CD4-positive, alpha-beta T cell treated with Interferon alpha-2 for 1 hour (primary cell): ENCODE measurements at places on chromosomes 2 and 18.
A peak's percentile ranks its signal among the peaks of the same experiment; 100 is the strongest.

DNA sequence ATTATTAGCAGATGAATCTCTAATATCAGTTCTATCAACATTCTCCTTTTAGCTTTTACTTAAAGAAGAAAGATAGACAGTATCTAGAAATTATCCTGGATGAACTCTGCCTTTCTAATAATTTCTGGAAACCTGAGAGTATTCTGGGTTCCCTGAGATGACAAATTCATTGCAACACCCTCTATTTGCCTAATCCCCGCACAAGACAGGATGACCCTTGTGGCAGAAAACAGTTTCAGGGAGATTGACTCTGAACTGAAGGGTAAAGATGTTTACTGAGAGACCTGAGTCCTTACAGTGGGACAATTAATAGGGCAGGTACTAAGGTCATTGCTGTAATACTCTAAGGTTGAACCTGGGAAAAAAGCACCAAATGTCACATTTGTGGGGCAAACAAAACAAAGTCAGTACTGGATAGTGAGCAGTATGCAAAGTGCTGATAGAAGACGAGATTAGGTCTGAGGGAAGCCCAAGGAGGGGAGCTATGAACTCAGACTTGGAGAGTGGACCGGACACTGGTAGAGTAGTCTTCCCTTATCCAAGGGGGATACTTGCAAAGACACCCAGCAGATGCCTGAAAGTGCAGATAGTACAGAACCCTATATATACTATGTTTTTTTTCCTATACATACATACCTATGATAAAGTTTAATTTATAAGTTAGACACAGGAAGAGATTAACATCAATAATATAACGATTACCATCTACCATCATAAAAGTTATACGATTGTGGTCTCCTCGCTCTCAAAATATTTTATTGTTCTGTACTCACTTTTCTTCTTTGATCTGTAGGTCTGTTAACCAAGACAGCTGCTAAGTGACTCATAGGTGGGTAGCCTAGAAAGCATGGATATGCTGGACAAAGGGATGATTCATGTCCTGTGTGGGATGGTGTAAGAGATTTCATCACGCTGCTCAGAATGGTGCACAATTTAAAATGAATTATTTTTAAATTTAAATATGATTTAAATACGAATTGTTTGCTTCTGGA, 148.3 kb upstream of the KLHL14 start:
- no peak for DNase-seq

- no peak for DNase-seq
Observed at GRCh38 chr2:233056961-233057605, 3.1 kb upstream of the INPP5D start.

DNA sequence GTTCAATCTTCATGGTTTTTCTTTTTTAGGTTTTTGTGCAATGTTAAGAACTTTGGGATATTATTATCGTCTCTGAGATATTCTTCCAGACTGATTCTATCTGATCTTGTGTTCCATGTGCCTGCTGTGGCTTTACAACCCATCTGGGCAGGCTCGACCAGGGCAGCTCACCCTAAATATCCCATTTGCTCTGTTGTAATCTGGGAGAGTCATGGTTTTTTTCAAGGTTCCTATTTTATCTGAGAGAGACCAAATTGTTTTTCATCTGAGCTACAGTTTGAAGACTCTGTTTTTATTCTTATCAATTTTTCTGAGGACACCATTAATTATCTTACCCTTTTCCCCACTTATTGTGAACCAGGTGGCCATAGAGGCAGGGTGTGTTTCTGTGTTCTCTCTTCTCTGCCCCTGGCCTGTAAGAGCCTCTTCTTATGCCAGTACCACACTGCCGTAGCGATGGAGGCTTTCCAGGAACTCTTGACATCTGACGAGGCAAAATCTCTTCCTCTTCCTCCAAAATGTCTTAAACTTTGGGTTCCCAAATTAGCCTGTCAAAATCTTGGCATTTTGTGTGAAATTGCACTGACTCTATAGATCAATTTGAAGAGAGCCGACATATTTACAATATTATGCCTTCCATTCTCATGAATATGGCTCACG, 3.1 kb downstream of the SP140L start:
- DNase-seq: no peak

GRCh38 chr2:28471701-28472236, 24.1 kb upstream of the PLB1 start:
- DNase-seq: no peak

DNA sequence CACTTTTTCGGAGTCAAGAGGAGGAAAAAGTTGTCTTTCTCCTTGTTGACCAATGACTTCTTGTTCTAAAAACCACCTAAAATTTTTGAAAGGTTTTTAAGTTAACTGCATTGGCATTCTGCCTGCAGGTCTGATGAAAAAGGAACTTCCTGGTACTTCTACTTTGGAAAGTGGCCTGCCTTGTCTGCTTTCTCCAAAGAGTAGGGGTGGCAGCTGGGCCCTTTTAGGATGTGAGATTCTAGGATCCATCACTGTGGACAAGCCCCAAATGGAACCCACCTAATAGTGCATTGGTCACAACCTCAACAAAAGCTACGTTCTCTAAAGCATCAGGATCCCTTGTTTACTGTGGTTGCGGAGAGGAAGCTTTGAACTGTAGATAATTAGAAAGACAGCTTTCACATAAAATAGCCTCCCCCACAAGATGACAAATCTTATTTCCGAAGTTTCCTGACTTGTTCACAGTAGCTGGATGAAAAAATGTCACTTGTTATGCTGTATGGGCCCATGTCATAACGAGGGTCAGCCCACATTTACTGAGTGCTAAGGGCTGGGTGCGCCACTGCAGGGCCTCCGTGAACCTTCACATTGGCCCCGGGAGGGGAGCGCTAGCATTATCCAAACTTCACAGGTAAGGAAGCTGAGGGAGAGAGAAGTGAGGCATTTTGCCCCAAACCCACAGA, 17.4 kb downstream of the ASPRV1 start:
- DNase-seq: no peak

- DNase-seq: no peak
Observed at GRCh38 chr2:187302116-187302515, 145.9 kb downstream of the CALCRL start.

DNA sequence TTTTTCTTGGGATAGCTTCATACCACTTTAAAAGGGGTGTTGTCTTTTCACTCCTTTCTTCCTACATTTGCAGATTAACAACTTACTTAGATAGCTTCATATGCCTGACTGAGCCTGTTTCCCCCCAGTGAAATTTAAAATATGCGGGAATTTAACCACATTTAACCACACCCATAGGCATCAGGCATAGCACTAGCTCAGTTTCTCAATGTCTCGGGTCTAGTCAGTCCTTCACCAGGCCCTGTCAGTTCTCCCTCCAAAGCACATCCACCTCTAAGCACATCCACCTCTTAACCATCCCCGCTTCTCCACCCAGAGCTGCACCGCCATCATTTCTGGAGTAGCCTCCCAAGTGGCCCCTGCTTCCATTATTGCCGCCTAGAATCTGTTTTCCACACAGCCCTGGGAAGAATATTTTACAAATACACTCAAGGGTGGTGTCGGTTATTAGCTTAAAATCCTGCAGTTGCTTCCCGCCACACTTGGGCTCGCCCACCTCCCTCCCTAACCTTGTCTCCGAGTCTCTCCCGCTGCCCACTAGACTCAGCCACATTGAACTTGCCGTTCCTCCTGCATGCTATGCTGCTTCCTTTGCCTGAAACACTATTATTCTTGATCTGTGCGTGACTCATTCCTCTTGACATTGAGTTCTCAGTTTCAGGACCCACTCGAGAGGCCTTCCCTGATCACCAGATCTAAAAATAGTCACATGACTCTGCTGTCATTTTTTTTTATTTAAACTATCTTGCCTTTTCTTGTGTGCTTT, 68.3 kb downstream of the SPTBN1 start:
- DNase-seq: peak; percentile 2

DNA sequence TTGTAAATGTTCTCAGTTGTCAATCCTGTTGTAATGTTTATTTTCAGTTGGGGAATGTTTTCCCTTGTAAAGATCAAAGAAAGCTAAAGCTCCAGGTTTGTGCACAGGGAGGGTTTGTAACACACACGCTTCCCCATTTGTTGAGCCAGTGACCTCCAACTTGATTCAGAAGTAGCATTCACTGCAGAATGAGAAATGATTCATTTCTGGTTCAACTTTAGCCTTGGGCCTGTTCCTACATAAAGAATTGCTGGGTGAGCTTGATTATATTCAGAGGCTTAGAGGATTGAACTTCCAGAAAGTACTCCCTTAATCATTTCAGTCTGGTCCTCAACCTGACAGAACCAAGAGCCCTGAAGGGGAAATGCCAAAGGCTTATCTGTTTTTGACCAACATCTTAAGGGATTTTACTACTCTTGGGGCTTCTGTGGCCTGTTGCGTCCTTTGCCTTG, 70.6 kb upstream of the CAVIN2 start:
- no peak for DNase-seq

DNA sequence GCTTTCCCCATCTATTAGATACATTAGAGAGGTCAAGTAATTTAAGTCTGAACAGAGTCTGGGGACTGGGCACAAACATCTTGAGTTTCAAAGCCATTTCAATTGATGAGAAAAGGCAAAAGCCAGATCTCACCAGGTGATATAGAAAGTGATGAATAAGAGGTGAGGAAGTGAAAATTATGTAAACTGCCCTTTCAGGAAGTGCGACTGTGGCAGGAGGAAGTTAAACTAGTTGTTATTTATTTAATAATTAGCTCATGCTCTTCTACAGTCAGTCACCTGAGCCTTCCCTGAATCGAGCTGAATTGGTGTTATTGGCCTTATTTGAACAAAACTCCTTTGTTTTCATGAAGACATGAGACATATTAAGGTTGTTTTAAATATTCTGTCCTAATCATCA, 115.1 kb downstream of the CDH20 start:
- DNase-seq: no peak

GRCh38 chr2:10536569-10537133, 88.5 kb upstream of the ODC1 start:
- DNase-seq: no peak

- no peak for DNase-seq
Observed at GRCh38 chr2:24830786-24831185, 37.6 kb downstream of the CENPO start.

DNA sequence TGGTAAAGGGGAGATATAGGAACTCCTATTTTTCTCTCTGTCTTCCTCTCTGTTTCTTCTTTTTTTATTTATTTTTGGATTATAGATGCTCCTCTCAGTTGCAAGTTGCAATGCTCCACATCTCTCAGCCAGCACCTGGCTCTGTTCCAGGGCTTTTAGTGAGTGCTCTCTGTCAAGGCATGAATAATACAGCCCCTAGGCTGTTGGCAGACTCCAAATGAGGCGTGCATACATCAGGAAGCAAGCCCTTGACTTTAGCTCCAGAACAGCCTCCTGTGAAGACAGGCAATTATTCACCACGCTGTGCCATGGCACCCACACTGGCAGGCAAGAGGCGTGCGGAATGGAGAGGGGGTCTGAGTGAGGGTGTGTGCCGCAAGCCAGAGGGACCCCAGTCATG, 228.1 kb upstream of the PXDN start:
- no peak for DNase-seq

DNA sequence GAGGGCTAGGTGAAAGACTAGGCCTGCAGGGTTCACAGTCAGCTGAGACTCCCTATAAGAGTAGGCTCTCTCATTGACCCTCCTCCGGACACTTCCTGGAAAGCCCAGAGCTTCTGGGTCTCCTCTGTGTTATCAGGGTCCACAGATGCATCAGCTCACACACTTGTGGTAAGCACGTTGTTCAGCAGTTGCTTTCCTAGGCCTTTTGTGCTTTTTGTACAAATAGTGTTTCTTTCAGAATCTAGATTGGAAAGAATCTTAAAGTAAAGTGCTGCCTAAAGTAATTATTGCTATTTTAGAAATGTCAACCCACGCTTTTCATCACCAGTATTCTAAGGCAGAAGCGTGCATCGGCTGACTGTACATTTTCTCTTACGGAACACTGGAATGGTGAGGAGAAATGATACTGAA, 15.5 kb downstream of the SLC9A2 start:
- no peak for DNase-seq

DNA sequence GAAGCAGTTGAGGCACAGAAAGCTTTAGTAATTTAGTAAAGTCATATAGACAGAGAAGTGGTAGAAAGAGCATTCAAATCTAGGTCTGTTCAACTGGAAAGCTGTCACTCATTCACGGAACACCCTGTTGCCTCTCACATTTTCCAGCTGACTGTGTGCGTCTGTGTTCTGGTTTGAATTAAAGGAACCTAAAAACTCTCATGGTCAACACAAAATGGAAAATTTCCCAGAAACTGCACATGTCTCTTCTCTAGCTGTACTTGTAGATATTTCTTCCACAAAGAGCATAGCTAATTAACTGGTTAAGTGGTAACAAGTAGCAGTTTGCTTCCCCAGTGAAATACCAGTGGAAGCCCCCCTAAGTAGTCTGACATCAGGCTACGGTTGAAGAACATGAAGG, 390.8 kb downstream of the TGIF1 start:
- no peak for DNase-seq

GRCh38 chr2:22604136-22604535, 780.8 kb upstream of the KLHL29 start:
- no peak for DNase-seq

GRCh38 chr2:69001879-69002278, 11.1 kb upstream of the ANTXR1 start:
- DNase-seq: no peak

DNA sequence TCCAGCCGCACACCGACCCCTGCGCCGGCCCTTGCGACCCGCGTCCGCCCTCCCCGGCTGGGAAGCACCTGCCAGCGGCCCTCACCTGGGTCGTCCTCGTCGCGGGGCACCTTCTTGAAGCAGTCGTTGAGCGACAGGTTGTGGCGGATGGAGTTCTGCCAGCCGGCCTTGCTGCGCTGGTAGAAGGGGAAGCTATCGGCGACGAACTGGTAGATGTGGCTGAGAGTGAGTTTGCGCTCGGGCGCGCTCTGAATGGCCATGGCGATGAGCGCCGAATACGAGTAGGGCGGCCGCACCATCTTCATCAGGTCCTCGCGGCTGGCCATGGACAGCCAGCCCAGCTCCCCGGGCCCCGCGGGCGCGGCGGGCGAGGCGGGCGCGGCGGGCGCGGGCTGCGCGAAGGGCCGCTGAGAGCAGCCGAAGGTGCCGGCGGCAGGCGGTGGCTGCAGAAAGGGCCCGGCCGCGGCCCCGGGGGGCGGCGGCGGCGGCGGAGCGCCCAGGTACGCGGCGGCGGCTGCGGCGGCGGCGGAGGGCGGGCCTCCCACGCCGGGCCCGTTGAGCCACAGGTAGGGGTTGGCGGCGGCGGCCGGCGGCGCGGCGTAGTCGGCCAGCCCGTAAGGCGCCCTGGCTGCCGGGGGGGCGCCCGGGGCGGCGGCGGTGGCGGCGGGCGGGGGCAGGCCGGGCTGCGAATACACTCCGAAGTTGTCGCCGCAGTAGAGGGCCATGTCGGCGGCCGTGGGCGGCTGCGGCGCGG, 505 bp downstream of the FOXI3 start:
- DNase-seq: no peak

GRCh38 chr2:101398116-101398821, 11.0 kb upstream of the CREG2 start:
- DNase-seq: no peak
